ENCODE measurements at places on chromosomes 6 and 20.

- no peak for DNase-seq
These were observed 16.6 kb downstream of the B4GALT5 start for GRCh38 chr20:49697071-49697470.

- no peak for DNase-seq
These were observed 258.0 kb upstream of the TAB2 start for GRCh38 chr6:149059557-149059956.

- no peak for DNase-seq
These were observed 13.8 kb upstream of the PCK1 start for GRCh38 chr20:57546956-57547649.

DNA sequence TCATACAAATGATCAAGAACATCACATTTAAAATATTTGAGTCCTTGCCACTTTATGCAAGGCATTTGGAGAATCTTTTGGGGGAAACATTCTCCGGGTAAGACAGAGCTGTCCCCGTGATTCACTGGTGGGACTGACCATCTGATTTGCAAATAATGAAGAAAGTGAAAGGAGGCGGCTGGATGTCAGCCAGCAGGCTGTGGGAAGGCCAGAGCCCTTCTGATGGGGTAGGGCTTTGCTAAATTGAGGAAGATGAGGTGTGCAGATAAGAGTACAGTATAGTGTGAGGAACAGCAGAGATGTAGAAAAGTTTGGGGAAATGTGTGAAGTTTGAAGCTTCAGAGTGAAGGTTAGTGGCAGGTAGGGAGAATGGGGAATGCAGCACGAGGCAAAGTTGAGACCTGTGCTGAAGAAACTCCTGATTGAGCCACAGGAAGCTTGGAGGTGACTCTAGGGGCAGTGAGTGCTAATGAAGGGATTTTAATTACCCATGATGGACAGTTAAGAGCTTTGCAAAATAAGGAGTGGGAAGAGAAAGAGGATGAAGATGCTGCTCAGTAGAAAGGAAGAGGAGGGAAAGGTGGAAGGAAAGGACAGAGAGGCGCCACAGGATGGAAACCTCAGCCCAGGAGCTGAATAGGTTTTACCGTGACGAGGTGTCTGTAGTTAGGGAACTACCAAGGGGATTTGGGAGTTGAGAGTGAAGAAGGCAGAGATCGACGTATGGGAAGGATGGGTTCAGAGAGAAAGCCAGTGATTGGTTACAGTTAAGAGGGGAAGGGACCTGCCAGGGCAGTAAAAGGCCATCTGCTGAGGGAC, 68.7 kb downstream of the SNX9 start:
- no peak for DNase-seq

DNA sequence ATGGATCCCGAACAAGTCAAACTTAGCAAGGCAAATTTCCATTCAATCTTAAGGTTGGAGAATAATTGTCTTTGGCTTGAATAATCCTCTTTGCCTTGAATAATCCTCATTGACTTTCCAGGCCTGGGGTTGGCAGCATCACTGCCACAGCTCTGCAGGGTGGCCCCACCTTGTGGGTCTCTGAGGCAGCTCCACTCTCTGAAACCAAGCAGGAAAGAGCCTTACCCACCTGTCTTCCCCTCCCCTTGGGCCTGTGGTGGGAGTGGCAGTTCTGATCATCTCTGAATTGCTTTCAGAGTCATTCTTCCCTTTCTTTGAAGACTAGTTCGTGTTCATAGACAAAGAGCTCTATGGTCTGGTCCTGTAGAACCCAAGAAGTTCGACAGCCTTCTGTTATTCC, 47.5 kb downstream of the KCNQ5 start:
- no peak for DNase-seq

DNA sequence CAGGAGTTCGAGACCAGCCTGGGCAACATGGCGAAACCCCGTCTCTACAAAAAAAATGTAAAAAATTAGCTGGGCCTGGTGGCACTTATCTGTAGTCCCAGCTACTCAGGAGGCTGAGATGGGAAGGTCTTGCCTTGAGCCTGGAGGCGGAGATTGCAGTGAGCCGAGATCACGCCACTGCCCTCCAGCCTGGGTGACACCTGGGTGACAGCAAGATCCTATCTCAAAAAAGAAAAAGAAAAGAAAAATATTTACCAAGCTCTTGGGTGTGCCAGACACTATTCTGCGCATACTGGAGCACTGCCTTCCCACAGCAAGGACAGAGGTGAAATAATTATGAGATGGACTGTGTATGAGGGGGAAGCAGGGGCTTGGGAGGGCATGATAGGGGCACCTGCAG, 19.6 kb downstream of the POFUT1 start:
- no peak for DNase-seq

GRCh38 chr6:44957156-44957555, 371.0 kb upstream of the RUNX2 start:
- DNase-seq = no peak

- DNase-seq = no peak
These were observed 21.9 kb downstream of the FBXL4 start for GRCh38 chr6:98925831-98926230.

GRCh38 chr6:124986164-124986563, 23.9 kb downstream of the RNF217 start:
- DNase-seq = no peak

DNA sequence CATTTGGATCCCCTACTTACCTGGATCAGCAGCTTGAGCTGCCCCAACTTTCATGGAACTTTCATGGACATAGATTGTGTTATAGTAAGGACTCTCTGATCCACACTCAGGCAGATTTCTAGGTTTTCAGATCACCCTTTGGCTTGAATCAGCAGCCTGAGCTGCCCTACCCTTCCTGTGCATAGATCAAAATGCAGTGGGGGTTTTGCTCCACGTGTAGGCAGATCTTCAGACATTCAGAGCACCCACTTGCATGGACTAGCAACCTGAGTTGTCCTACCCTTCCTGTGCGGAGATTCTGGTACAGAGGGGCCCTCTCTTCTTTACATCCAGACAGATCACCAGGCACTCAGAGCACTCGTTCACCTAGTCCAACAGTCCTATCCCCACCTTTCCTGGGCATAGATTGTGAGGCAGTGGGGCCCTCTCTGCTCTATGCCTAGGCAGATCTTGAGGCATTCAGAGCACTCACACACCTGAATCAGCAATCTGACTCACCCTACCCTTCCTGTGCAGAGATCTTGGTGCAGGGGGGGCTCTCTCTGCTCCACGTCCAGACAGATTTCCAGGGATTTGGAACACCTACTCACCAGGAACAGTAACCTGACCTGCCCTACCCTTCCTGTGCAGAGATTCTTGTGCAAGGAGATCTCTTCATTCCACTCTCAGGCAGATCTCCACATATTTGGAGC, 705.2 kb upstream of the NRSN1 start:
- no peak for DNase-seq

GRCh38 chr6:114446342-114446741, 103.5 kb upstream of the HS3ST5 start:
- no peak for DNase-seq

DNA sequence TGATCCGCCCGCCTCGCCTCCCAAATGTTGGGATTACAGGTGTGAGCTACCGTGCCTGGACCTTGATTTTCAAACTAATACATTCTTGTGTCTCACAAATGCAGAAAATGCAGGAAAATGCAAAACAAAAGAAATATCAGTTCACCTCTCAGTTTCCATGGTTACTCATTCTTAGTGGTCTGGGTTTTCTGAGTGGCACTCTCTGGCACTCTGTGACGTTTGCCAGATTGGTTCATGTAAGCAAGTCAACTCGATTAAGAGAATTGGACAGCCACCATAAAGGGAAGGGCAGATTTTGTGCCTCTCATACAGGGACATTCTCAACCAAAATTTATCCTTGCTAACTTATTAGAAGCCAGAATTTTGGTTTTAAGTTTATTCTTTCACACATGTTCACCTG, 8.6 kb downstream of the CMTR1 start:
- DNase-seq = no peak

- no peak for DNase-seq
These were observed 16.9 kb upstream of the ANGPT4 start for GRCh38 chr20:933029-933428.

DNA sequence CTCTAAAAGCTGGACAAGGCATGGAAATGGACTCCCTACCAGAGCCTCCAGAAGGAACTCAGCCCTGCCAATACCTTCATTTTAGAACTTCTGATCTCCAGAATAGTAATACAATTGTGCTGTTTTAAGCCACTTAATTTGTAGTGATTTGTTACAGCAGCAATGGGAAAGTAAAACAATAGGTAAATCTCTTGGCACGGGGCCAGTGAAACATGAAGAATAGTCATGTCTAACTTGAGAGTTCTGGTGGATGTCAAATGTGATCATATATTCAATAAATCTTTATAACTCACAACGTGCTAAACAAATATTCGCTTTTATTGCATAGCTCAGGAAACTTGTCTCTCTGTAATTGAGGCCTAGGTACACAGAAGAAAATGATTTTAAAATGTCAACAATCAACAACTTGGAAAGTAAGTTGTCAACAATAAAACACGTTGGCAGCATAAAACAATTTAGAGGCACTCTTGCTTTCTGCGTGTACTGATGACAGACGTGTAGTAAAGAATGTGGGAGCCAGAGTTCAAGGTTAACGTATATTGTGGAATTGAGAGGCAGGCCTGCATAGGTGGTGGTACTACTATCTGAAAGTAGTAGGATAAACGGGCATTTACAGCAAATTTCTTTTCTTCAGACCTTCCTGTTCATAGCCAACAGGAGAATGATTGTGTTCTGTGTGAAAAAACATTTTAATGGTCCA, 140.5 kb upstream of the OPRM1 start:
- no peak for DNase-seq

- no peak for DNase-seq
These were observed 38.7 kb upstream of the CST5 start for GRCh38 chr20:23918101-23918862.

DNA sequence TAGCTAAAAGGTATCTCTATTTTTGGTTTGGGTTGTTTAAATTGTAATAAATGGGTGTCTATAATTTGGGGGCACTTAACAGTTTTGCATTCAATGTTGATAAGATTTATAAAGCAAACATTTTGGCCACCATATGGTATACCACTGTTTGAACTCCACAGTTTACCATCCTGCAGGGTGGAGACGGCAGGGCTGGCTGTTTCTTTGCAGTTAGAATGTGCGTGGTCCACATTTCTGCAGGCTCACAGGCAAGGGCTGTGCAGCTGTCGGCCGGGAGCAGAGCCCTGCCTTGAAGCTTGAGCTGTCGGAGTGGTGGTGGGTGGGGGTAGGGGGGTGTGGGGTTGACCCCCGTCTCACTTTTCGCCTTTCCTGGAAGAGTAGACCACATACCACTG, 135.9 kb downstream of the CDH4 start:
- no peak for DNase-seq

GRCh38 chr20:54680872-54681619, 205.7 kb downstream of the DOK5 start:
- no peak for DNase-seq

DNA sequence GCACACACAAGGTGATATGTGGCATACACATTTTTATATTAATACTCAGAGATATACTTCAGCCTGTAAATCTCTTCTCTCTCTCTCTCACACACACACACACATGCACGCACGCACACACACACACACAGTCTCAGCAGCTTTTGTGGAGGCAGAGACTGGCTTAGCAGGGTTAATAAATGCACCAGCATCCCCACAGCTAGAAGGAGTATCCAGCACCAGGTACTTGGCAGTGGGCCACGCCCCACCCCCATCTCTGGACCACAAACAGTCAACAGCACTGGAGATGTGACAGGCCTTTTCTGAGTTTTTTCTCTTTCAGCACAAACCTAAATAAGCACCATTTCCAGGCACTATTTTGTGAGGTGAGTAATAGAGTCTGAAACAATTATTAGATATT, 47.3 kb upstream of the LRFN2 start:
- no peak for DNase-seq

DNA sequence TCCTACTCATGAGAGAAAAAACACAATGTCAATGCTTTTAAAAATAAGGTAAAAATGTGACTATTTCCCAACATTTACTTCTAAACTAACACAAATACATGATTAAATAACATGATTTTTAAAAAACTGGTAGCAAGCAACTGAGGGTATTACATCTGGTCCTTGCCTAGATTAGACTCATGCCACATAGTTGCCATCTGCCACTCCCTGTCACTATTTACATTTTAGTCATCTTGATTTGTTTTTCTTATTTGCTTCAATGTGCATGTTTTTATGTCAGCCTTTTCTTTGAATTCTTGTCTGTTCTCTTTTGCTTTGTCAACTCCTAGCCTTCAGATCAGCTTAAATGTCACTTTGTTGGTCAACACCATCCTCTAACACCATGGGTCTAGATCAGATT, 207.0 kb upstream of the SIM1 start:
- DNase-seq = no peak

GRCh38 chr6:128479048-128479666, 41.2 kb downstream of the PTPRK start:
- no peak for DNase-seq

DNA sequence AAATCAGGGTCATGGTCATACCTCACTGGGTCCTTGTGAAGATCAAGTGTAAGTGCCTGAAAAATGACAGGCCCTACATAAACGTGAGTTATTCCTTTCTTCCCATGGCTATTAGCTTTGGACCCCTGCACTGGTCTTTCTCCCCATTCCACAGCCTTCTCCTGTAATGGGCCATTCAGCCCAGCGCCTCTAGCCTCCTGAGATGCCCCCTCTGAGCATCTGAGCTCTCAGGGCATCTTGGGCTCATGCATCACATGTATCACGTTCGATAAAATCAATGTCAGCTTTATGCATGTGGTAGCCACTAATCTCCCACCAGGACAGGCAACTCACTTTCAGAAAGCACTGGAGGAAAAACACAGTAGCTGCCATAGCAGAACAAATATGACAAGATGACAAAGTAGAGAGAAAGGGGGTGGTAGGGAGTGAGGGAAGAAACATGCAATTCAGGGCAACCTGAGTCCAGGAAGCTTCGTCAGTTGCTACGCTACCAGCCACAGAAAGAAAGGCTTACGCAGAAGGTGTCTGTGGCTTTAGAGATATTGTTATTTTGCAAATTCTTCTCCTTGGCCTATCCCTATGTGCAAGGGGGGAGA, 498.8 kb downstream of the PTPRT start:
- DNase-seq = no peak

DNA sequence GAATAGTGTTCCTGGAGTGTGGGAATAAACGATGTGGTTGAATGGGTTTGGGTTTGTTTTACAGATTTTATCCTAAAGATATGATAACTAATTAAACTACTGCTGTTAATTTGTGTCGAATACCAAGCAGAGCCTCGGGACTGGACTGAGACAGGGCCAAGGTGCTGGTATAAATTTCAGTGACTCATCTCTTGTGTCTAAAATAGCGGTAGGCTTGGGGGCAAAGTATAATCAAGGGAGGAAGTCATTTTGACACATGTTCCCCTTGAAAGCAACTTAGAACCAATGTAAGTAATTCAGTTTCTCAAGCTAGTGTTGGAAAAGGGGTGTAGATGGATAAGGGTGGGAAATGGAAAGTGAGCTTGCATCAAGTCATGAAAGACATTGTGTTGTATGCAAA, 108.4 kb downstream of the PLCB4 start:
- no peak for DNase-seq

- DNase-seq = no peak
These were observed 802.4 kb downstream of the TFAP2A start for GRCh38 chr6:9612489-9612888.

- no peak for DNase-seq
These were observed 713.4 kb downstream of the TBC1D32 start for GRCh38 chr6:120620900-120621299.
